SK-N-MC (cell line): ENCODE measurements at places on chromosomes 1 and 21.

- DNase-seq = no peak
Observed at GRCh38 chr1:47662068-47662467, 224.2 kb downstream of the FOXD2 start.

DNA sequence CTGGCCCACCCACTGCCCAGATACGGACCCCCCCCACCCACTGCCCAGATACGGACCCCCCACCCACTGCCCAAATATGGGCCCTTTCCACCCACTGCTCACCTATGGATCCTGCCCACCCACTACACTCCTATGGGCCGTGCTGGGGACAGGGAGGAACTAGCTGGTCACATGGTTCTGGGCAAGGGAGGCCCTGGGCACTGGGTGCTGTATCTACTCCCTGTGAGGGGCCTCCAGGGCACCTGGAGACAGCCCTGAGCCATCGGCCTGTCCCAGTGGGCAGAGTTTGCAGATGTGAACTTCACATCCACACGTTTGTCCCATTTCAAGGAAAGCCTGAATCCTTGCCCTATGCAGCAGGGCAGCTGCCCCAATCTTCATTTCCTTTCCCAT, 71.4 kb upstream of the COL6A1 start:
- DNase-seq = no peak

DNA sequence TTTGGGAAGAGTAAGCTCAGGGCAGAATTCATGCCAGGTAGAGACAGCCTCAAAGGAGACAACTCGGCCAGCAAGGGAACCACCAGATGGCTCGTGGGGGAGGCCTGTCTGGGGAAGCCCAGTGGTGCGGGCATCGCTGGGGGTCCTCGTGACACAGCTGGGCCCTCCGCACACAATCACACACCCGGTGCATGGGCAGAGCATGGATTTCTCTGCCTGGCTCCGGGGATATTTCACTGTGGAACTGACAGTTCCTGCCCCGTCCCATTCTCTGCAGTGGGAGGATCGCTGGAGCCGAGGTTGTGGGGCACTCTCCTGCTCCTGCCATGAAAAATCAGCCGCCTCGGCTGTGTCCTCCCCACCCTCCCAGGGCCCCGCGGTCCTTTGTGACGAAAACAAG, 108.0 kb downstream of the CRYAA start:
- DNase-seq = no peak

- DNase-seq = no peak
Observed at GRCh38 chr1:196438329-196438728, 169.9 kb downstream of the KCNT2 start.

DNA sequence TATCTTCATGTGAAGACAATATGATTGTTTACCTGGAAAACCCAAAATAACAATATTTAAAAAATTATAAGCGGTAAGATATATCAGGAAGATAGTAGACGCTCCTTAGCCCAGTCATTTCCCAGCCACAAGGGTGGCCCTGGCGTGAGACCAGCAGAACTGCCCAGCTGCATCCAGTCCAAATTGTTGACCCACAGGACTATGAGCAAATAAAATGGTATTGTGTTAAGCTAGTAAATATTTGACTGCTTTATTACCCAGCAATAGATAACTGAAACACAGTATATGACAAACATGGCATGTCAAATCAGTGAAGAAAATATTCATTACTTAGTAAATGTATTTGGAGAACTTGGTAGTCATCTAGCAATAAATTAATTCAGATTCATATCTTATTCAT, 294.3 kb upstream of the SPAG17 start:
- DNase-seq = no peak

DNA sequence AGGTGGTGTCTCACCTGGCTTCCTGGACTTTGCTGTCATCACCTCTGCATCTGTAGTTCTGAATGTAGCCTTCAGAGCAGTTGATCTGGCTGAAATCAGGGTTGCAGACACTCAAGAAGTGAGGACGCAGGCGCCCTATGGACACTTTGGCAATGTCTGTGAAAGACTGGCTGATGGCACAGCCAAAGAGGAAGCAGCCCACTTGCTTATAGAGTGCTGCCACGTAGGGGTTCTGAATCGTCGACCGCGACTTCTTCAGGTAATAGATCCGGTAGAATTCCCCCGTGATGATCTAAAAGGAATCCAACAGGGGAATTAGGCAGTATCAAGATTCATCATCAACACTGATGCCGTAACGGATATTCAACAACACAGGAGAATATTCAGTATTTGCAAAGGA, 55.1 kb downstream of the PLPP3 start:
- DNase-seq = no peak

- DNase-seq = no peak
Observed at GRCh38 chr1:167305706-167306277, 85.1 kb downstream of the POU2F1 start.

DNA sequence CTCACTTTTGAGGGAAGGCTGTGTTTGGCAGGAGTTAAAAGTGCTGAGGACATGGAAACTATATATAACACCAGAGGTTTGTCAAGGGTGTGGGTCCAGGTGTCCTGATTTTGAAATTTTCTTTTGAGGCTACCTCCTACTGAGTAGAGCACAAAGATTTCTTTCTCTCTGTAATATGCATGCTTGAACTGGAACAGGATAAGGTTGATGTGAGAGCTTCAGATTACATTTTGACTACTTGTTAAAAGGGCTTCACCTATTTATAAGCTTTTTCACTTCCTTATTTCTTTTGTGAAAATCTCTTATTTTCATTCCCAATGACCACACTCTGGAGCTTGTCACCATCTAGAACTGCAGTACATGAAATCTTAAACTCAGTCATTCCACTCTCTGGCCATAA, 59.8 kb upstream of the PLA2G4A start:
- no peak for DNase-seq

- peak; percentile 75 for DNase-seq
Observed at GRCh38 chr1:183070923-183071618, 47.9 kb downstream of the LAMC1 start.

- no peak for DNase-seq
Observed at GRCh38 chr1:47572731-47573430, 135.0 kb downstream of the FOXD2 start.

- DNase-seq = no peak
Observed at GRCh38 chr1:47023268-47024140, at the start of gene CYP4X1. Gene CYP4X1, plus strand, starts transcription at chr1:47023669. Its CDS starts 149 bp downstream, at chr1:47023818.

GRCh38 chr1:34885405-34886247, 26.1 kb upstream of the SMIM12 start:
- DNase-seq = no peak

DNA sequence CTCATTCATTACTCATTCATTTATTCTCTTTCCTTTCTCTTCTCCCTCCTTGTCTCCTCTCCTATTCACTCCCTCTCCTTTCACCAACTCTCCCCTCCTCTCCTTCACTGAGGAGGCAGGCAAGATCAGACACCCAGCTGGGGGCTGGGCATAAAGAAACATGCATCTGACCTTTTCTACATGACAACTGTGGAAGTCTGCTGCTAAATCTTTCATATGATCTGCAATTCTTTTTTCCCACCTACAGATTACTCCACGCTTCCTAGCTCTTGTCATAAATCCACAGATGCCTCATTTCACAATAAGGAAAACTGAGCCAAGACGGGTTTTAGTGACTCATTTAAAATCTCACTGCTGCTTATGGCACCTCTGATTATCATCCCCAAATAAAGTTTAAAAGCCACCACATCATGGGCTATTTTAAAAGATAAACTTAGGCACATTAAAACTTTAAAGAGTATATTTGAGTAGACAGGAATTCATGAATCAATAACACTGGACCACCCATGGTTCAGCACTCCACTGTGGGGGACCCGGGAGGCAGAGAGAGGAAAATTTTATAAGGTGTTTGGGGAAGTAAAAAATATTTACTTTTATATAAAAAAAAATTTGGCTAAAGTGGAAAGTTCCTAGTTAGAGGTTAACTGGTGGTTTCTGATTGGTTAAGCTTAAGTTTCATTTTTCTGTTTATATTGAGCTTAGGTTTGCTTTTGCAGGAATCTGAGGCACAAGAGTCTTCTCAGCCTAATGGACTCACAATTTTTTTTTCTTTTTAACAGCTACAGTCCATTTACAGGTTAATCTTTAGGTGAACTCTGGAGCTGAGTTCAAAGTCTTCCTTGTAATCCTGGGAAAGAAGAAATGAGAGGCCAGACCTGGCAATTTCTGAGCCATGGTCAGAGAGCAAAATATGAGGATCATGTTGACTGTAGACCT, 55.8 kb upstream of the DNAH14 start:
- no peak for DNase-seq

- DNase-seq = no peak
Observed at GRCh38 chr1:186671136-186671825, 8.9 kb downstream of the PTGS2 start.

- no peak for DNase-seq
Observed at GRCh38 chr1:198627436-198628066, 11.3 kb upstream of the PTPRC start.

DNA sequence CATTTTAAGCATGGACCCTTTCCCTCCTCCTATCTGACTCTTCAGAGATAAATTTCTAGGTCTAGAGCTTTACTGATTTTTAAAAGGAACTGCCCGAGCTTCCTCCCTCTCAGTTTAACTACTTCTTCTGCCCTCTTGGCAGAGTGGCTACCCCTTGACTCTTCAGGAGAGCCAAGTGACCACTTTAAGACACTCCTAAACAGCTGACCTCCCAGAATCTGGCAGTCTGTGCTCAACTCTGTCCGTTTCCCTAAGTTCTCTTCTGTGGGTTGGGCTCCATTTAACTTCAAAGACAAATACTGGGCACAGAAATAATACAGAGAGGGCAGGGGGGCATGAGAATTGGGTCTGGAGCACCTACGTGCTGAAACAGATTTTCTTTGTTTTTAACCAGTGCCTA, 196.3 kb upstream of the FOXD3 start:
- DNase-seq = no peak

DNA sequence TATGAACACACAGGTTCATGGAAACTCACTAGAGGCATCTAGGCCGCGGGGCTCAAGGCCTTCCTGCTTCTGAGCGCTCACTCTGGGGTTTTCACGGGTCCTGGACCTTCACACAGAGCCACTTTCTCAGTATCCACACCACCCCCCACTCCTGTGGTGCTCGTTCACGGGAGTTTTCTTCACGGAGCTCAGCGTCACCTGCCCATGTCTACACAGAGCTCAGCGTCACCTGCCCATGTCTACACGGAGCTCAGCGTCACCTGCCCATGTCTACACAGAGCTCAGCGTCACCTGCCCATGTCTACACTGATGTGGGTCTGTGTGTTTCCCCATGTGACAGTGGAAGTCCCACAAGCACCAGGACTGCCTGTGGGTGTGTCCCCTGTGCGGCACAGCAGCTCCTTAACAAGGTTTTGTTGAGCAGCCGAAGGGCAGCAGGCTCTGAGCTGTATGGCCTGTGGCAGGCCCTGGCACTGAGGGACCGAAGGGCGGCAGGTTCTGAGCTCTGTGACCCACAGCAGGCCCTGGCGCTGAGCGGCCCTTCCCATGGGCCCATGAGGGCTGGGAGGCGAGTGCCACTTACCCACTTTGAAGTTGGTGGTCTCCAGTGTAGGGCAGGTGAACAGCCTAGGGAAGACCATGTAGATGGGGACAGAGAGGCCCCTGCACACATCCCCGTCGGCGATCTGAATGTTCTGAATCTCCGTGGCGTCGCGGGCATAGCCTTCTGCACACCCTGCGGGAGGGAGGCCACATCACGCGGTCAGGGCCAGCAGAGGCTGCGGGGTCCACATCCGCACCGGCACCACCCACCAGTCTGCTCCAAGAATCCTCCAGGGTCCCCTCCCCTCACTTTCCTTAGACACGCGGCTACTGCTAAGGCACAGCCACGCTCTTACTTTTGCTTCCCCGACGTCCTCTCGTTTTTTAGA, 39.8 kb downstream of the VPS26C start:
- no peak for DNase-seq

- no peak for DNase-seq
Observed at GRCh38 chr1:98496256-98496995, 165.1 kb upstream of the SNX7 start.

DNA sequence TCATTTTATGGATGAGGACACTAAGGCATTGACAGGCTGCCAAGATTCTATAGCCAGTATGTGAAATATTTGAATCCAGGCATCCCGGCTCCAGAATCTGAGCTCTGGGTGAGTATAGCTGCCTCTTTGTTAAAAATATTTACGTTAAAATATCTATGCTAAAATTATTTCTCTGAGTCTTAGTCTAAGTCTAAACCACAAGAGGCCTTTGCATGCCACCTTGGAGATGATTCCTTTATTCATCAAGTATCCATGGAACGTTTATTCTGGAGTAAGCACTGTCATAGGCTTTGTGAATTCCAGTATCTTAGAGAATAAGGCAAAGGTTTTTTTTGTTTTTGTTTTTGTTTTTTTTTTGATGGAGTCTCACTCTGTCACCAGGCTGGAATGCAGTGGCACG, 116.4 kb downstream of the GREM2 start:
- no peak for DNase-seq

GRCh38 chr1:110328700-110329099, 10.5 kb upstream of the RBM15 start:
- DNase-seq = no peak

GRCh38 chr1:240217403-240217802, 125.7 kb downstream of the FMN2 start:
- no peak for DNase-seq

DNA sequence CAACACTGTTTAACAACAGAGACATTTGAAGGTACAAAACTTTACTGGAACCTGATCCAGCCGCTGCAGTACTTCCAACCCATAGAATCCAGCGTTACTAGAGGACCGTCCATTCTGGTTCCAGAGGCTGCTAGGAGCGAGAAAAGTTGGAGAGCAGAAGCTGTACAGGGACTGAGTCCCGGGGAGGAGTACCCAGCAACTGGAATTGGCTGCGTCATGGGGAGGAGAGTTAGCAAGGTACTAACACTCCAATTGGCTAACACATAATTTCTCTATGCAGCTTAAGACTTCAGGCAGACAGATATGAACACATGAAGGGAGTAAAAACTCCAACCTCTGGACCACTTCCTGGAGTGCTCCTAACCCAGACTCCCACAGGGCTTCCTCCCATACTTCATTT, 2.1 kb upstream of the QSOX1 start:
- DNase-seq = no peak

DNA sequence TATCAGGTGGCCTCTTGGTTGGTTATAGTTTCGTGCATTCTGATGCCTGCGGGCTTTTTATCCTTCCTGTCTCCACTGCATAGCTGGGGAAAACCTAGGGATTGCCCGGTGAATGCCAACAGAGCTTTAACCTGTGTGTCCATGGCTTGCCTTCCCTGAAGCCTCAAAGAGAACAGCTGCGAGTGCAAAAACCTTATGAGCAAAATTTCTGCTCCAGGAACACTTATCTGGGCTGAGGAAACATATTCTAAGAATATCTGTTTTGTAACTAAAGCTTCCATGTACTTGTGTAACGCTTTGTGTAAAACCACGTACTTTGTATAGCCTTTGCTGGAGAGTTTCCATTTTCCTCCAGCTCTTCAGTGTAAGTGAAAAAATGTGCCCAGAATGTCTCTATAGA, 7.2 kb downstream of the CNST start:
- no peak for DNase-seq

GRCh38 chr1:205630651-205631009, 1.2 kb downstream of the ELK4 start:
- no peak for DNase-seq

DNA sequence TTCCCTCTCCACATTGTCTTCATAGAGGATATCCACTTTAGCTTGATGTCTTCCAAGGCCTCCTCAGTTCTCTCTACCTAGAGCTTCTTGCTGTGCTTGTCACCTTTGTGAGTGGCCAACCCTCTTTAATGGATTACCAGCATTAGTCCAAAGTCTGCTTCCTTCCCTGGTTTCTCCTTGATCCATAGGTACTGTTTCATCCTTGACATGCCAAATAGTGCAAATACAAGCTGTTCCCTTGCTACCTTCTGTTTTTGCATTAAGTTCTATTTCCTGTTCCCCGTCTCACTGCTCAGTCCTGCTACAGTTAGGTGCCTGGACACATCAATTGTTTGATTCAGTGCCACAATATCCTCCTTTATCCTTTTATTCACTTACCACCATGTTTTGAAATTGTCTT, 19.2 kb downstream of the MAST2 start:
- DNase-seq = no peak
